ENCODE measurements at places on chromosomes 11 and 22.

- no peak for DNase-seq
Measured at GRCh38 chr11:65866509-65867283, 5.9 kb downstream of the EFEMP2 start.

DNA sequence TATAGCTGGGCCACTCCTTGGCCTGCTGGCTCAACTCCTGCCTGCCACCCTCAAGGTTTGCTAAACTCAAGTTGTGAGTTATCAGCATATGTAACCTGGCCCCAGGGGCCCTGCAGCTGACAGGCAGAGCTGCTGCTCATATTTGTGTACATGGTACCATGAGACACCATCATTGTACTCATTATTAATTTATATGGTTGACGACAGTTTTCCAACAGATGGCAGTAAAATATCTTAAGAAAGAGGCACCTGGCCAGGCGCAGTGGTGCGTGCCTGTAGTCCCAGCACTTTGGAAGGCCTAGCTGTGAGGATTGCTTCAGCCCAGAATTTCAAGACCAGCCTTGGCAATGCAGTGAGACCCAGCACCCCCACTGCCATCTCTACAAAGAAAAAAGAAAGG, 11.4 kb upstream of the DENND5A start:
- DNase-seq = peak; percentile 35

GRCh38 chr22:22746963-22747933, 102.8 kb downstream of the GGTLC2 start:
- no peak for DNase-seq

GRCh38 chr11:42837994-42838393, 473.8 kb upstream of the API5 start:
- DNase-seq = no peak

GRCh38 chr11:79374727-79375126, 66.1 kb downstream of the TENM4 start:
- no peak for DNase-seq

- peak; percentile 55 for DNase-seq
Measured at GRCh38 chr11:14132312-14132711, 169.8 kb downstream of the SPON1 start.

- no peak for DNase-seq
Measured at GRCh38 chr11:62413060-62413696, 5.7 kb upstream of the SCGB1A1 start.

GRCh38 chr11:70532731-70533130, 134.4 kb downstream of the CTTN start:
- no peak for DNase-seq

- no peak for DNase-seq
Measured at GRCh38 chr11:57475191-57475590, 14.9 kb downstream of the RTN4RL2 start.

GRCh38 chr11:2097998-2098690, 41.0 kb downstream of the IGF2 start:
- no peak for DNase-seq

- DNase-seq = no peak
Measured at GRCh38 chr11:134498326-134499139, 86.5 kb upstream of the B3GAT1 start.

- no peak for DNase-seq
Measured at GRCh38 chr11:35593143-35593542, 25.1 kb upstream of the FJX1 start.

DNA sequence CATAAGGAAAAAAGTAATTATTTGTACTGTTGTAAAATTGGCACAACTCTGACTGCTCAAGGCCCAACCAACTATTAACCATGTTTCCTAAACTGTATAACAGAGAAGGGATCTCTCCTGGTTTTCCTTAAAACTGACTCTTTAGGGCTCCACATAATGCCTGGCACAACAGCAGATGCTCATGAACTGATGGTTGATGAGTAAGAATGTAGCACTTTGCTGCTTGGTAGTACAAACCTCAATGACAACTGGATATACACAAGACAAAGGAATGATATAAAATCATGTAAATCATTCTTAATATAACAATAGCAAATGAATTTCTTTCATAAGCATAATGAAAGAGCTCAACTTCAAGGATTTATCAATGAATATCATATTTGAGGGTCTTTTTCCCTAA, 11.7 kb downstream of the MSANTD2 start:
- DNase-seq = no peak

DNA sequence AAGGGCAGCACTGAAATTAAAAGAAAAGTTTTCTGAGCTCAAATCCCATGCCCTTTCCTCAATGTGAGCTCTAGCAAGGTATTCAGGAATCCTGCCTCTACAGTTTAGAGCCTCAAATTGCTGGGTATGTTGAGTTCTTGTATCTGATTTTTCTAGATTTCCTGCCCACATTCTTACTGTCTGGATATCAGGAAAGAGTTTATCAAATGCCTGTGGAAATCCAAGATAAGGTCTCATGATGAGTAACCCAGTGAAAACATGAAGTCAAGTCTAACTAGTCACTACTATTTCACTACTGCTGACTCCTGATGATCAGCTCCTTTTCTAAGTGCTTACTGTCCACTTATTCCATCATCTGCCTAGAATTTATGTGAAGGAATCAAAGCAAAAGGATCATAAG, 29.8 kb downstream of the LIMK2 start:
- DNase-seq = no peak

DNA sequence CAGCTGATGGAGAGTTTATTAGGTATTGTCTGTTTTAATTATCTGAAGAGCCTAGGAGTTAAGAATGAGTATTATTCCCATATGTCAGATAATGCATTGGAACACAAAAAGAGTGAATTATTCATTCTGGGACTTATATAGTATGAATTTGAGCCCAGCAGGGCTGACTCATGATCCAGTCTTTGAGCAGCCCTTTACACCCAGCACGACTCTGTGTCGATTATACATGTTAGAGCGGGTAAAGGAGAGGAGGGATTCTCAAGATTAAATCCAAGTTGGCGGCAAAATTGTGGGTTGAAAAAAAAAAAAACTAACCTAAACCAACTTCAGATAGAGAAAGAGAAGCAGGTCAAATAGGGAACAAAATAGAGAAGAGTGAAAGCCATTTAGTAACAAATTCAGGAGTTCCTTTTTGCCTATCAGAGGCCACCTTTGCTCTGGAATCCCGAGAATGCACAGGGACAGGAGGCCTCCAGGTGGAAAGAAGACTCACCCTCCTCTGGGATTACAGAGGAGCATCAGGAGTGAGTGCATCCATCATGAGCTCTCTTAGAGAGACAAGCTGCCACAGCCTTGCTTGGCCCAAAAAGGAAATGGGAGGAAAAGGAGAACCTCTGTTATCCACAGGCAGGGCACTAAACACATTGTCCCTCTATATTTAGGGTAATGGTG, 3.1 kb downstream of the MRGPRX1 start:
- DNase-seq = no peak

- DNase-seq = peak; percentile 55
Measured at GRCh38 chr11:119982517-119983239, 155.2 kb downstream of the TRIM29 start.

- DNase-seq = no peak
Measured at GRCh38 chr22:39125622-39126021, 26.9 kb downstream of the CBX7 start.

DNA sequence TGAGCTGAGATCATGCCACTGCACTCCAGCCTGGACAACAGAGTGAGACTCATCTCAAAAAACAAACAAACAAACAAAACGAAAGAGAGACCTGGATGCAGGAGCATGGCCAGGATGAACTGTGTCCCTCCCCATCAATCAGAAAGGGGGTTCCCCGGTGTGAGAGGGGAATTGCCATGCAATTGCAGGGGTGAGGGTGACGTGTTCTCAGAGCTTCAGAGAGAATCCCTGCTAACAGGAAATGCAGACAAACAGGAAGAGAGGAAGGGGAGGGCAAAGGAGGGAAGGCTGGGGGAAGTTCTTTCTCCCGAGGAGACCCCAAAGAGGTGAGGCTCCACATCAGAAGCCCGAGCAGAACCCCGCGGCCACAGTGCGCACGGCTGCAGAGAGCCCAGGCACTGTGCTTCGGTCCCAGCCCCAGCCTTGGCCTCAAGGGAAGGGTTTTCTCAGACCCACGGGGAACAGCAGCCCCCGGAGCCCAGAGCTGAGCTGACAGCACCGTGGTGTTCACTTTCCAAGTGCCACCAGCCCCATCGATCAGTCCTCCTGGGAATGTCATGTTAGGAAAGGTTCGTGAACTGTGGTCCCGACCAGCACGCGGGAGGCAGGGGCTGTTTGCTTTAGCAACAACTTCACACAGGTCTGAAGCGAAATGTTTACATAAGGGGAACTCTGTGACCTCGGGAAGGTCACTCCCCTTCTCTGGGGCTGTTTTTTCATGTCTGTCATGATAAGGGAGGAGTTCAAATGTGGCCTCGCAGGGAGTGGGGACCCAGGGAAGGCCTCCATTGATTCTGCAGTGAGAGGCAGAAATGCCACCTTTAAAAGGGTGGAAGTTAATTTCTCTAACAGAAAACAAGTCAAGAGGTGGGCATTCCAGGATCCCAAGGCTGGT, 108.0 kb upstream of the ANO1 start:
- no peak for DNase-seq

DNA sequence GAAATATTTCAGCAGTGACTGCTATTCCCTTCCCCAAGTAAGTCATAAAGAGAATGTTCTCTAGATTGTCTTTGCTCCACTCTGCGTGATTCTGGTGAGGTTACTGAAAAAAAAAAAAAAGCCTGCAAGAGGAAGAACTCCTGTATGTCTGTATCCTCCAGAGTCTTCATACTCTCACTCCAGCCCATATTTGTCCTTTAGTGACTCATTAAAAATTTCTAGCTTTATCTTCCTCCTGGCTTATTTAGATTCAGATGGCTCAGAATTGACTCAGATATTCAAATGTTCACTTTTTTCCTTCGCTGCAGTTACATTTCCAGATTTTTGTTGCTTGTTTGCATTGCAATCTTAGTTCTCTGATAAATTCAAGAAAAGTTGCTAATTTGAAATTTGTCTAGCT, 76.3 kb upstream of the CNTN5 start:
- DNase-seq = no peak

GRCh38 chr11:38718049-38718448, 2120.0 kb upstream of the RAG2 start:
- DNase-seq = no peak

- no peak for DNase-seq
Measured at GRCh38 chr11:110415081-110415480, 14.7 kb upstream of the FDX1 start.

DNA sequence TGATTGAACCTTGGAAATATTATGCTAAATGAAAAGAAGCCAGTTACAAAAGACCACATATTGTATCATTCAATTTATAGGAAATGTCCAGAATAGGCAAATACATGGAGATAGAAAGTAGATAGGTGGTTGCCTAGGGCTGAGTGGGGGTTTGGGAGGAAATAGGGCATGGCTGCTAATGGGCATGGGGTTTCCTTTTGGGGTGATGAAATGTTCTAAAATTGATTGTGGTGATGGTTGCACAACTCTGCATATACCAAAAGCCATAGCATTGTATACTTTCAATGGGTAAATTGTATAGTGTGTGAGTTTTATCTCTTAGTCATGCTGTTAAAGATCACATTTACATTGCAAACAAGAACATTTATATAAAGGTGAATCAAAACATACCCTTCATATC, 48.7 kb downstream of the LDLRAD3 start:
- DNase-seq = no peak

DNA sequence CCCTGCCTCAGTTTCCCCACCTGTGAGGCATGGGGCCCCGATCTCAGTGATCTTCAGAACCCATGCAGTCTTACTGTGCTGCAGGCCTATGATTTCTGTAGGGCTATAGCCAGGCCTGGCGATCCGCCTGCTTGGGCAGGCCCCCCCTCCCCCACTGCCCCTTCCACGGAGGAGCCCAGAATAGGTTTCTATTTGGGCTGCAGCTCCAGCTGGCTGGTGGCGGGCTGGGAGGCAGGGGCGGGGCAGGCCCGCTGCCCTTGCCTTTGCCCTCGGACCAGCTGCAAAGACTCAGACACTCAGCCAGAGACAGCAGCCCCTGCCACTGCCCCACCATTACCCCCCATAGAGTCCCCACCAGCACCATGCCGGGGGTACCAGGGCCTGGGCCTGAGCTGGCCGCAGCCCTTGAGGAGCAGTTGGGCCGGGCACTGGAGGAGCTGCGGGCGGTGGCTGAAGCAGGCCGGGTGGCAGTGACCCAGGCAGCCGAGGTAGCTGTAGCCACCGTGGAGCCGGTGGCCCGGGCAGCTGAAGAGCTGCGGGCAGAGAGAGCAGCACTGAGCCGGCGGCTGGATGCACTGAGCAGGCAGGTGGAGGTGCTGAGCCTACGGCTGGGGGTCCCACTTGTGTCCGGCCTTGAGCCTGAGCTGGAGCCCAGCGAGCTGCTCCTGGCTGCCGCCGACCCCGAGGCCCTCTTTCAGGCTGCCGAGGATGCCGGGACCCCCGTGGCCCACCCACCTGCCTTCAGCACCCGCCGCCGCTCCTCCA, 12.2 kb downstream of the SMTN start:
- no peak for DNase-seq

GRCh38 chr11:727281-727701, 20.0 kb upstream of the TALDO1 start:
- no peak for DNase-seq

DNA sequence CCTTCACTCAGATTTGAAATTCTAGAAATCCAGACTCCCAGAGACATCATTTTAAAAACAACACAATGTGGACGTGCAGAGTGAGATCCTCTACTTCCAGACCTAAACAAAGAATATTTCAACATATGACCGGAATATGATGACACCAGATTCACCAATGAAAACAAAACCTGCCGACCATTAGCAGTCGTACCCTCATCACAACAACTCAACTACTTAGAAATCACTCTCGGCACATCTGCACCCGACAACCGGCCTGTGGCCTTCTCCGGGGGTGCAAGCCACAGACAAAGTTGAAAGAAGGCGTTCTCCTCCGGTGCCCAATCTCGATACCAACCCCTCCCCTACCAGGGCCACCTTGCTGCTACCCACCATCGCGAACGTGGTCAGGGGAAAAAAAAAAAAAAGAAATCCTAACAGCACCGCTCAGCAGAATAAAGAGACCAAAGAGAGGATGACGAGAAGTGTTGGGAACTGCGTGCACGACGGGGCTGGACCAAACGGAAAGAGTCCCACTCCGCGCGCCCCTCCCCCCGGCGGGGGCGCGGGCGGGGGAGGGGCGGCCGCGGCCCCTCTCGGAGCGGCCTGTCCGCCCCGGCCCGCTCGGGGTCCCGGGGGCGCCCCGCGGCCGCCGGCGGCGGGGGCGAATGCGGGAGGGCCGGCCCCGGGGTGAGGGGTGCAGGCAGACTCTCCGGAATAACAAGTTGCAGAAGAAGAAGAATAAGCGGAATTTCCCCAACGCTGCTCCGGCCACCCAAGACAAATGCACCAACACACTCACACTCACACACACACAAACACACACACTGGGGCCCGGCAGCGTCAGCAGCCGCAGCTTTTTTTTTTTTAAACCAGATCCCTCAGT, 1.7 kb downstream of the PHF21A start:
- peak; percentile 88 for DNase-seq

DNA sequence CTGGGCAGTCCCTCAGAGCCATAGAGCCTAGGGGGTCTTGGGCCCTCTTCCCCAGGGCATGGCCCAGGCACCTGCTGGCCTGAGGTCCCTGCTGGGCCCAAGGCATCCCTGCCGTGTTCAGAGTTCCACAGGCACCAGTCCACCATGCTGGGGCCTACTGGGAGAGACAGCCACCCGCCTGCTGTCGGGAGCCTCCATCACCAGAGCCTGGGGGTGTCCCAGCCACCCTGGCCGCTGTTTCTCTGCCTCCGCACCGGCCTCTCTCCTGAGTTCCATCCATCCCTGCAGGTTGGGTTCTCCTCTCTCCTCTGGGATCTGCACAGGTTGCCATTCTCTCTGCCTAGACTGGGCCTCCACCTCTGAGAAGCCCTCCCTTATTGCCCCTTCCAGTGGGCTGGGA, 68.6 kb downstream of the KCNQ1 start:
- no peak for DNase-seq

All from eye (tissue), 1 donor.